ENCODE measurements at places on chromosomes 5 and 9.

DNA sequence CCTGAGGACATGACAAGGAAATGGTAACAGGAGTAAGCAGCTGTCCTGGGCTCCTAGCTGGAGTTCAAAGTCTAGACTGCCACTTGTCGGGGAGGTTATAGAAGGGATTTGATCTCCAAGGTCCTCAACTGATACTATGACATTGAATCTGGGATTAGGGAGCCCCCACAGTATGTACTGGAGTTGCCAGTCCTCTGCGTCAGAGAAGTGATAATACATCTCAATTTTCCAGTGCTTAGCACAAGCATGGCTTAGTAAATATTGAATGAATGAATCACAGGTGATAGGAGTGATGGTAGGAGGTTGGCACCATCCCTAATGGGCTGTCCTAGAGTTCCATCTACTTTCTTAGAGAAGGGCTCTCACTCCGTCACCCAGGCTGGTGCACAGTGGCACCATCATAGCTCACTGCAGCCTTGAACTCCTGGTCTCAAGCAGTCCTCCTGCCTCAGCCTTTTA is 6.2 kb upstream of the TPM2 start:
- no peak for DNase-seq

DNA sequence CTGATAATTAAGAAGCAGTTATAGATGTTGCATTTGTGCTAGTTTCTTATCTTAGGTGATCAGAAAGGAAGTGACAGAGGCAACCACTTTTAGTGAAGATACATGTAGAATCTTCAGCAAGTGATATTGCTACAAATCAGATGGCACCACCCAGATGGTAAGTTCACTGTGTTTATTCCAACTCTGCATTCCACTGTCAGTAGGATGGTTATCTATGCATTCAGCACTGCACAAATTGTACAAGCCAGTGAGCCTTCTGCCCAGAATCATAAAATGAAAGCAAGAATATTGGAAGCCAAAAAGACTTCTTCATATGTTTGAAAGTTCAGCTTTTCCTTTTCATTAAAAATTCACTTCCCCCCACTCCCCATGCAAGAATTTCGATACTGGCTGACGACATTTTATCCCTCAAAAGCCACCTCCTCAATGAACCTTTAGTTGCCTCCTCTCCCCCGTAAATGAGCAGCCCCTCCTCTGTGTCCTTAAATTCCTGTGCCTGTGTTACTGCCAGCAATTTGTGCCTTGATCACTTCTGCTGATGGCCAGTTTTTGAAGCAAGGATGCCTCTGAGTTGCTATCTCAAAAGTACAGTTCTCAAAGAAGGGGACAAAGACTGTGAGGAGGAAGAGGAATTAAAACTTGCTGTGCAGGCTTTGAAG is 91.6 kb downstream of the ZSWIM6 start:
- DNase-seq, result no peak

DNA sequence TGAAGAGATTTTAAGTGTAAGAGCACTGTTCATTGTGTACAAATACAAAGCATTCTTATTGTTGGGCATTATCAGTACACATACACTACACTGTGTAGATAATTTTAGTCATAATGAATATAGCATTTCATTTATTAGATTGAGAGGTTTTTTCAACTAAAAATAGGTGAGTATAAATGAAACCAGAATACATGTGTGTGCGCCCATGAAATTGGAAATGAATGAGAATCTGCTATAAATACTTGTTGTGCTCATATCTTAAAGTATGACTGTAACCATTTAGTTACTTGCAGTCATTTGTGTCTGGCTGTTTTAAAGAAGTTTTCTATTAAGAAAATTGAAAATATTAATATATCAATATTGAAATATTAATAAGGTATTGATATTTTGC is 189.0 kb upstream of the MEF2C start:
- DNase-seq, result no peak

- no peak for DNase-seq
These were observed 26.9 kb upstream of the OLFM1 start for GRCh38 chr9:135060461-135061116.

DNA sequence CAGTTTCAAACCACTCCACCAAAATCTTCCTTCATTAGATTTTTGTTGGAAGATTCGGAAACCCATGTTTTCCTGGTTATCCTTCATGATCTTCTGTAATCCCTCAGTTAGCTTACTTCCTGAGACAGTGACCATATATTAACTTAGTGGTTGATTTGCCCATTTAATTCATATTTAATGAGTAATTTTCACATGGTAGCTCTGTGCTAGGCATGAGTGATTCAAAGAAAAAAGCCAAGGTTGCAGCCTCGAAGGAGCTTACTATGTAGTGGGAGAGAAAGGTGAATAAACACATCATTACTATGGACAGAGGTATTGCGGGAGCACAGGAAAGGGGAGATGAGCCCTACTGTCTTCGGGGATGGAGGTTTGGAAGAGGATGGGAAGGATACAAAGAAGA is 158.5 kb downstream of the TLE1 start:
- DNase-seq, result no peak

DNA sequence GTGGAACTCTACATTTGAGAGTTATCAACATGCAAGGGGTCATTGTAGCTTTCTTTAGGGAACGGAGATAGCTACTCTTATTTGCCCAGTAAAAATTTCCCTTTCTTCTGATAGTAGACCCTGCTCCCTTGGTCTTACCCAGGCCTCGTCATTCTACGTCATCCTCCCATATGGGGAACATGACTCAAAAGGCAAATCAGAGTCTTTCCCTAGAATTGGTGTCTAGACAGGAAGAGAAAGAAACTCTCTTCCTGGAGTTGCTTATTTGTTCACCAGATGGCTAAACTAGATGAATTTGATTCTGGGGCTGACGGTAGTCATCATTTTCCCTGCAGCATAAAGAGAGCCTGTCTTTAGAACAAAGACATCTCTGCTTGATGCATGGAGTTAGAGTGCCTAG is 12.2 kb upstream of the SLC38A9 start:
- DNase-seq, result no peak

DNA sequence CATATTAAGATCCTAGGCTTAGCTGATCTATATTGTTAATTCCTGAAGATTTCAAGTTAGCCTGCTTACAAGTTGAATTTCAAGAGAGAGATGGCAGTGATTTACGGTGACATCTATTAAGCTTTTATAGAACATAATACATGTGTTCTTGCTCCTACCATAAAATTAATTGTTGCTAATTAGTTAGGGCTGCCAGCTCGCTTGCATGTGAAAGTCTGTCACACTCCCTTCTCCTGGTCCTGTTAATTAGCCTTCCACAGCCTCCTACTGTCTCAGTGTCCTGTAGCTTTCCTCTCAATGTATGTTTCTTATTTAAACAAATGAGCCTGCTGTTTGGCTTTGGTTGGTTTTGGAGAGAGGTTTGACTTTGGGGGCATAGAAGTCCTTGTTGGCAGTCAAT is 247.2 kb downstream of the NTRK2 start:
- no peak for DNase-seq

GRCh38 chr9:129209109-129209508 is 31.0 kb upstream of the IER5L start:
- no peak for DNase-seq

- DNase-seq, result no peak
These were observed 181.0 kb upstream of the ADCY2 start for GRCh38 chr5:7214906-7215416.

- no peak for DNase-seq
These were observed 14.3 kb downstream of the CTSL start for GRCh38 chr9:87740209-87740608.

GRCh38 chr9:97505845-97506244 is 4.4 kb downstream of the TMOD1 start:
- no peak for DNase-seq
